HFFc6 (cell line): ENCODE measurements at places on chromosomes 2 and 18. TPM values are rescaled to one million over a fixed set of nuclear protein-coding genes. Genes with fewer than 3 reads are reported as not detected.
A peak's percentile ranks its signal among the peaks of the same experiment; 100 is the strongest.

The TCF7L1 gene
- 2.1 to 9.1 TPM (median 3.2 TPM) in 3 replicates for total RNA-seq

The AMER3 gene
- not detected in 3 replicates for total RNA-seq

GRCh38 chr2:62933398-62933917 is 117.2 kb upstream of the OTX1 start:
- H3K27me3 ChIP-seq = no peaks in the 10 kb centered on the region
- H3K4me3 ChIP-seq = no peak overlapping the region
- peaks cover 25% of the 10 kb centered on the region for H3K4me1 ChIP-seq
- H3K36me3 ChIP-seq = peaks cover 12% of the 10 kb centered on the region
- no peak overlapping the region for H3K27ac ChIP-seq

GRCh38 chr2:223925106-223925505 is 20.0 kb downstream of the WDFY1 start:
- no peak for DNase-seq
- H3K36me3 ChIP-seq = peaks cover 34% of the 10 kb centered on the region
- H3K4me3 ChIP-seq = no peak overlapping the region
- peaks cover 60% of the 10 kb centered on the region for H3K4me1 ChIP-seq

DNA sequence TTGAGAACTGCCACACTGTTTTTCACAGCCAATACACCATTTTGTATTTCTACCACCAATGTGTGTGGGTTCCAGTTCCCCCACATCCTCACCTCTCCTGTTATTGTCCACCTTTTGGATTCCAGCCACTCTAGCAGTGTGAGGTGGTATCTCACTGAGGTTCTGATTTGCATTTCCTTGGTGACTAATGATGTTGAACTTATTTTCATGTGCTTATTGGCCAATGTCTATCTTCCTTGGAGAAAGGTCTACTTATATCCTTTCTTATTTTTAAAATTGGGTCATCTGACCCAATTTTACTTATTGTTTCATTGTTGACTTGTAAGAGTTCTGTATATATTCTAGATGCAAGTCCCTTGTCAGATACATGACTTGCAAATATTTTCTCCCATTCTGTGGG is 9.1 kb upstream of the HPCAL1 start:
- no peak overlapping the region for H3K4me3 ChIP-seq
- no peak for DNase-seq
- H3K4me1 ChIP-seq = peaks cover 38% of the 10 kb centered on the region

GRCh38 chr2:148301362-148301761 is 280.5 kb downstream of the MBD5 start:
- peaks cover 34% of the 10 kb centered on the region for H3K4me1 ChIP-seq
- DNase-seq = no peak
- H3K36me3 ChIP-seq = no peaks in the 10 kb centered on the region
- no peak overlapping the region for H3K27ac ChIP-seq
- H3K27me3 ChIP-seq = no peaks in the 10 kb centered on the region; the same call in none of the 2 replicates

The SLC5A6 gene
- total RNA-seq = 23.6 and 25.6 TPM in 2 replicates

The NEB gene
- total RNA-seq = 0.27 TPM in 1 of 3 replicates, not detected in the others

DNA sequence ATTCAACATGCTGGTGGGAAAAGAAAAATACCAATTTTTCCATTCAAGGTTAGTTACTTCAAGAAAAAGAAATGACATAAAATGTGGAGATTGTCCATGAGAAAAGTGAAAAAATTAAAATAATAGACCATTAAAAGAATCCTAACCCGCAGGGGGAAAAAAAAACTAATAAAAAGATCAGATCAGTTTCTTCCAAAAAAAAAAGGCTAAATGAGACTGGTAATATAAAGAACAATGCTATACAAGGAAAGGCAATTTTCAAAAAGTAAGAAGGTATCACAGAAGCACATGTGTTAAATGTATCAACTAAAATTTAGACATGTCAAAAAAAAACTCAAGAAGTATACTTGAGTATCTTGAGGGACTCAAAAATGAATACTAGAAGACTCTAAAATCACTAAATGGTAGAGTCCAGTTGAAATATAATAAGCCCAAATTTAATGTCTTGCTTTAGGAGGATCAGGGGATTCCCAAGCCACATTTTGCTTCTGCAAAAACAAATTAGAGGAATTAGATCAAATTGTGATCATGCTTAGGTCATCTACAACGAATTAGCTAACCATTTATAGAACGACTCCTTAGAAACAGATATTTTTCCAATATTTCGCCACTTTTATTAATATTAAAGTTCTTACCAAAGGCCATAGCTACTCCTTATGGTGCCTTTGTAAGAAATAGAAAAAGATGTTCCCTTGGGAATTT is 35.8 kb upstream of the GLS start:
- H3K4me3 ChIP-seq = no peak overlapping the region
- peaks cover 15% of the 10 kb centered on the region for H3K36me3 ChIP-seq
- peak overlapping the region; percentile 73 for H3K27ac ChIP-seq

DNA sequence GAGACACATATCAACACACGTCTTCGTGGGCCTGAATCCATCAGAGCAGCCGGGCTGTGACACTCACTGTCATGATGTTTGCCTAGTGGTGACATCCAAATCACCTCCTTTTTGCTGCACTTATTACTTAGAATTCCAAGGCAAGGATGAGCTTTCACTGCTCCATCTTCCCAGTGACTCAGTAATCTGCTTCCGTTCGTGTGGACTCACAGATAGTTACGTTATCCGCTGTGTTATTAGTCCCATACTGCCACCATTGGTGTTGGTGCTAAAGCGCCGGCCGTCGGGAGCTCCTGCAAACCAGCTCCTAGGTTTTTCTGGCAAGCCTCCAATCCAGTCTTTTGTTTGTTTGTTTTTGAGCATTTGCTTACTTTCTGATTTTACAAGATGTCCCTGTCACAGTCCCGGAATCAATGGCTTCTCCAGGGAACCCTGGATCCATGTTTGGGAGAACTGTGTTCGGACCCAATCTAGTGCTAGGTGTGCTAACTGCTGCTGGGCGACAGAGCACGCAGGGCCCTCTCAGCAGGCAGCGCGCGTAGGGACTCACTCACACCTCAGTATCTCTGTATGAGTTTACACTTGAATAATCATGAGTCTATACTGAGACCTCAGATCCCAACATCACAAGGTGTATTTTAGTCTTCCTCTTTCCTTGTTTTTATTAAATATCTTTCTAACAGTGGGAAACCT is 42.6 kb downstream of the HDAC4 start:
- H3K4me3 ChIP-seq = no peak overlapping the region
- no peak overlapping the region for H3K27ac ChIP-seq
- H3K36me3 ChIP-seq = peaks cover 19% of the 10 kb centered on the region
- no peaks in the 10 kb centered on the region for H3K27me3 ChIP-seq
- DNase-seq = no peak

- no peaks in the 10 kb centered on the region for H3K36me3 ChIP-seq
- H3K27ac ChIP-seq = no peak overlapping the region
- H3K27me3 ChIP-seq = no peaks in the 10 kb centered on the region
- no peaks in the 10 kb centered on the region for H3K4me1 ChIP-seq
- no peak overlapping the region for H3K4me3 ChIP-seq
These were observed 439.1 kb upstream of the HNMT start for GRCh38 chr2:137525132-137525531.

DNA sequence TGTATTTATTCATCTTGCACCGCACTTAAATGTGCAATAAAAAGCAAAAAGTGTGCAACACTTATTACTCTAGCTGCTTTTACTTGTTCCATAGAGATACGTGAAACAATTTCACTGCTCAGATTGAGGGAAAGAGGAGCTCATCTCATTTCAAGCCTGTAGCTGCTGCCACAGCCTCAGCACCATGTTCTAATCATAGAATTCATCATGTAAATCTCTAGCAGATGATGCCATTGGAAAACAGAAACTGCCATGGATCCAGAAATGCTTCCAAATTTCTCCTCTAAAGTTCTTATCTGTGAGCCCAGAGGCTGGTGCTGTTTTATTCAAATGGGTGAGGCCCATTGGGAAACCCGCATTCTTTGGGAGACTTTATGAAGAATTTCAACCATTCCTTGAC is 2.0 kb downstream of the CDC42EP3 start:
- H3K4me1 ChIP-seq = peaks cover 59% of the 10 kb centered on the region
- H3K27ac ChIP-seq = peak overlapping the region; percentile 81
- DNase-seq = no peak

DNA sequence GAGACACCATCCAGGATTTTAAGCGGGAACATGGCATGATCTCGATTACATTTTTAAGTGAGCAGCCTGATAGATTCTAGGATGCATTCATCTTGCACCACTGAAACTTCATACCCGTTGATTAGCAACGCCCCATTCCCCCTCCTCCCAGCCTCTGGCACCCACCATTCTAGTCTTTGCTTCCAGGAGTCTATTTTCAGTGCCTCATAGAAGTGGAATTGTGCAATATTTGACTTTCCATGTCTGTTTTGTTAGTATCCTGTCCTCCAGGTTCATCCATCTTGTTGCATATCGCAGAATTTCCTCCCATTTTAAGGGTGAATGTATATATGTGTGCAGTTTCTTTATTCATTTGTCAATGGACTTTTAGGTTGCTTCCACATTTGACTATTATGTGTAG is 20.9 kb upstream of the SLC66A3 start:
- H3K27ac ChIP-seq = no peak overlapping the region
- no peaks in the 10 kb centered on the region for H3K36me3 ChIP-seq
- H3K4me3 ChIP-seq = no peak overlapping the region
- no peak for DNase-seq

The MEP1B gene
- not detected in 3 replicates for total RNA-seq

The TNFAIP6 gene
- 0.63 to 2.3 TPM (median 1.6 TPM) in 3 replicates for total RNA-seq

- H3K27me3 ChIP-seq = peaks cover 3% of the 10 kb centered on the region
- H3K36me3 ChIP-seq = no peaks in the 10 kb centered on the region
- H3K4me3 ChIP-seq = no peak overlapping the region
These were observed 13.0 kb upstream of the FHL2 start for GRCh38 chr2:105411720-105412407.

The REG1B gene
- not detected in 3 replicates for total RNA-seq

DNA sequence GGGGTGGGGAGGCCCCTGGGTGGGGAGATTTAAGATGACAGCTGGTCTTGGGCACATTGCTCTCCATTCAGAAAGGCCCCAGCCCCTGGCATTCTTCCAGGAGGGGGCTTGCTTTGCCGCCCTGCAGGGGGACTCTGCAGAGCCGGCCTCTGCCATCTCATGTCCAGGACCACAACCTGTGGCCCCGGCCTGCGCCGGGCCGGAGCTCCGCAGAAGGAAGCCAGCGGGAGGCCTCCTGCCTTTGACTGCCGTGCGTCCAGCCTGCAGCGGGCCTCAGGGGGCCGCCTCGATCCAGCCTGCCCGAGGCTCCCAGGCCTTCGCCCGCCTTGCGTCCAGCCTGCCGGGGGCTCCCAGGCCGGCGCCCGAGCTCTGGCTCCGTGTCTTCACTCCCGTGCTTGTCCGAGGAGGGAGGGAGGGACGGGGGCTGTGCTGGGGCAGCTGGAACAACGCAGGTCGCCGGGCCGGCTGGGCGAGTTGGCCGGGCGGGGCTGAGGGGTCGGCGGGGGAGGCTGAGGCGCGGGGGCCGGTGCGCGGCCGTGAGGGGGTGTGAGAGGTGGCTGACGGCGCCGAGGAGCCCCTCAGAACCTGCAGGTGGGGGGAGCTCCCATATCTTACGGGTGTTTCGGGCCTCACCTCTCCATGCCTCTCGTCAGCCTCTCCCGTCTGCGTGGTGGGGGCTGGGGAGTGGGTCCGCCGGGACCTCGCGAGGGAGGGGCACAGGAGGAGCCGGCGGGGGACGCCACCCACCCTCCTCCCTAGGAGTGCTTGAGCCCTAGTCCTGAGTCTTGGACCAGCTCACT is 20.4 kb downstream of the GPC1 start:
- no peaks in the 10 kb centered on the region; the same call in 1 of the 2 replicates for H3K27me3 ChIP-seq
- H3K4me1 ChIP-seq = peaks cover 13% of the 10 kb centered on the region
- H3K4me3 ChIP-seq = no peak overlapping the region

GRCh38 chr2:230687498-230687897 is 25.1 kb upstream of the CAB39 start:
- H3K4me3 ChIP-seq = no peak overlapping the region
- peak; percentile 44 for DNase-seq
- H3K27ac ChIP-seq = peak overlapping the region; percentile 18; the same call in 1 of the 2 replicates
- H3K4me1 ChIP-seq = peaks cover 66% of the 10 kb centered on the region

DNA sequence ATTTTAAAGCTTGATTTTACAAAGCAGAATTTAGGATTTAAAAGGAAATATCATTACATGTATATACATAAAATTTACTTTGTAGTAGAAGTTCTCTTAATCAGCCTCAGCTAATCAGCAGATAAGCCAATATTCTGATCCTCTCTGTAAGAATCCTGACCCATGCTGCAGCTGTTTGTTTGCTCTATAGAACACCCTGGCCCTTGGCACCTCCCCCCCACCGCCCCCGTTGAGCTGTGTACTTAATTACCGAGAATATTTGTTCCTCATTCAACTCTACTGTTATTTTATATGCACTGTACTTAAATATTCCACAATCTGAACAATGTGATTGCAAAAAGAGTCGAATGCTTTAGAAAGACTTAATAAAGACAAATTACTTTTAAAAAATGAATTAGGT is 98.0 kb downstream of the EVA1A start:
- H3K36me3 ChIP-seq = no peaks in the 10 kb centered on the region
- no peak overlapping the region for H3K27ac ChIP-seq
- no peak overlapping the region for H3K4me3 ChIP-seq
- peaks cover 34% of the 10 kb centered on the region for H3K4me1 ChIP-seq

The GPR35 gene
- total RNA-seq = 0.21 to 0.23 TPM in 2 of 3 replicates, not detected in the other

GRCh38 chr18:77144451-77145118 is 12.0 kb upstream of the MBP start:
- peaks cover 7% of the 10 kb centered on the region for H3K4me1 ChIP-seq
- H3K27ac ChIP-seq = no peak overlapping the region
- H3K4me3 ChIP-seq = no peak overlapping the region
- peaks cover 14% of the 10 kb centered on the region for H3K36me3 ChIP-seq
- H3K27me3 ChIP-seq = peaks cover 10% of the 10 kb centered on the region

The SRD5A2 gene
- not detected in 3 replicates for total RNA-seq

GRCh38 chr2:140895378-140895777 is 1235.4 kb downstream of the LRP1B start:
- H3K27me3 ChIP-seq = no peaks in the 10 kb centered on the region
- no peaks in the 10 kb centered on the region for H3K36me3 ChIP-seq
- H3K27ac ChIP-seq = no peak overlapping the region
- DNase-seq = no peak
- H3K4me1 ChIP-seq = peaks cover 25% of the 10 kb centered on the region; the same call in 1 of the 2 replicates
- H3K4me3 ChIP-seq = no peak overlapping the region

DNA sequence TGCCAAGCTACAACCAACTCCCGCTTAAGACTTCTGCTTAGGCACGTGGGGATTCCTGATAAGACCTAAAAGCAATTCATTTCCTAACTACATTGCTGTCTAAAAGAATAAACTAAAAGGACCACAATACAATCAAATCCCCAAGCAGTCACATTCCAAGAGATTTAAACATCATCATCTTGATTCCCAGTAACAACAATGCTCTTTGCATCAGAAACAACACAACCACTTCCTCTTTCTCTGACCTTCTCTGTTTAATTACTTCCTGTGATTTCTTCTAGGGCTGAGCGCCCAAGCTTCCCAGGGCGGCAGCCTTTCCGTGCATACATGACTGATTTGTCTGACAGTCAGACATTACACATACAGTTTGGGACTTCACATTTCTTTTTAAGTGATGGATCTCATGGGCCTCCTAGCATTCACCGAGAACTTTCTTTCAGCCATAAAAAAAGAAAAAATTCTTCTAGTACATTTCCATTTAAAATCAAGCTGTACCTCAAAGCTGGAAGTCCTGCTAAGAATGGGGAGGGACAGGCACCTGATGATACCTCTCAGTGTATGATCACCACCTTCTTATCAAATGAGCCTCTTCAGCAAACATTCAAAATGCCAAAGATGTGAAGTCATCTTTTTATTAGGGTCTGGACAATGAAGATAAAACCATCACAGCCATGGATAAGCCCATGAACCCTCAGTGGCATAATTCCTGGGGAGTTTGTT is 11.5 kb downstream of the SPRED2 start:
- peaks cover 4% of the 10 kb centered on the region for H3K36me3 ChIP-seq
- H3K27ac ChIP-seq = peak overlapping the region; percentile 46
- H3K4me3 ChIP-seq = peak overlapping the region; percentile 17; the same call in 1 of the 2 replicates
- DNase-seq = peak; percentile 40

GRCh38 chr18:76498064-76498463 is 3.0 kb upstream of the ZNF516 start:
- H3K27ac ChIP-seq = no peak overlapping the region
- no peak for DNase-seq
- H3K4me3 ChIP-seq = no peak overlapping the region
- H3K27me3 ChIP-seq = no peaks in the 10 kb centered on the region; the same call in 1 of the 2 replicates
- H3K4me1 ChIP-seq = peaks cover 15% of the 10 kb centered on the region; the same call in 1 of the 2 replicates
- no peaks in the 10 kb centered on the region for H3K36me3 ChIP-seq
